Muscle of arm (tissue), 14 donors: ENCODE measurements at places on chromosomes 1 and 21. TPM values are rescaled to one million over a fixed set of nuclear protein-coding genes. Genes with fewer than 3 reads are reported as not detected.

Gene S100A5
- not detected for polyA plus RNA-seq

Gene JAM2
- 35.5 TPM for polyA plus RNA-seq

Gene XCL1
- polyA plus RNA-seq = 0.29 TPM

Gene FAM151A
- not detected for polyA plus RNA-seq

Gene ILDR2
- 3.9 TPM for polyA plus RNA-seq

Gene KRTAP10-4
- not detected for polyA plus RNA-seq

Gene KRTAP24-1
- not detected for polyA plus RNA-seq

Gene OR2T11
- not detected for polyA plus RNA-seq

Gene CLCA1
- not detected for polyA plus RNA-seq

Gene S100A14
- polyA plus RNA-seq = 118 TPM

Gene BRDT
- polyA plus RNA-seq = not detected

Gene CCDC181
- polyA plus RNA-seq = 1.9 TPM

Gene SMPDL3B
- polyA plus RNA-seq = not detected

Gene ZP4
- polyA plus RNA-seq = not detected

Gene HES3
- polyA plus RNA-seq = not detected

Gene ADCY10
- not detected for polyA plus RNA-seq

Gene PGLYRP4
- polyA plus RNA-seq = not detected

Gene PEX11B
- polyA plus RNA-seq = 32.7 TPM

Gene TP73
- 2.2 TPM for polyA plus RNA-seq

Gene LAPTM5
- polyA plus RNA-seq = 51.7 TPM

Gene BLACAT1
- not detected for polyA plus RNA-seq

Gene OLIG2
- polyA plus RNA-seq = not detected

Gene MKNK1
- 22.0 TPM for polyA plus RNA-seq

Gene KIF2C
- 20.1 TPM for polyA plus RNA-seq

Gene HES2
- polyA plus RNA-seq = not detected

Gene INAVA
- 6.5 TPM for polyA plus RNA-seq

Gene OR2T2
- polyA plus RNA-seq = not detected

Gene CLDN17
- not detected for polyA plus RNA-seq

Gene TTC22
- 0.09 TPM for polyA plus RNA-seq

Gene OPRD1
- polyA plus RNA-seq = 0.66 TPM

Gene MTF2
- not detected for polyA plus RNA-seq

Gene SEMA4A
- polyA plus RNA-seq = 16.5 TPM

Gene SPRR2A
- not detected for polyA plus RNA-seq

Gene FCMR
- polyA plus RNA-seq = not detected

Gene IFNAR1
- 25.7 TPM for polyA plus RNA-seq

Gene SLC2A5
- 9.4 TPM for polyA plus RNA-seq

Gene VSIG8
- not detected for polyA plus RNA-seq

Gene ZNF687
- not detected for polyA plus RNA-seq

Gene SRGAP2
- polyA plus RNA-seq = 71.4 TPM

Gene KCNJ6
- polyA plus RNA-seq = 1.3 TPM

Gene ZFP69
- 8.2 TPM for polyA plus RNA-seq

Gene KCNN3
- 8.8 TPM for polyA plus RNA-seq

Gene CELA2B
- polyA plus RNA-seq = 1.8 TPM

Gene TSSK3
- 2.1 TPM for polyA plus RNA-seq

Gene GUCA2B
- not detected for polyA plus RNA-seq

Gene MTX1
- polyA plus RNA-seq = 16.0 TPM

Gene ATPAF1
- polyA plus RNA-seq = 58.3 TPM

Gene TRNP1
- polyA plus RNA-seq = 0.62 TPM

Gene C4BPB
- polyA plus RNA-seq = 0.35 TPM

Gene NR1I3
- 1.6 TPM for polyA plus RNA-seq

Gene ADAMTS5
- 25.9 TPM for polyA plus RNA-seq

Gene UBQLN4
- 49.5 TPM for polyA plus RNA-seq

Gene AKT3
- 30.0 TPM for polyA plus RNA-seq

Gene GSTM5
- polyA plus RNA-seq = 20.7 TPM
